ENCODE measurements at places on chromosomes 3 and 15. TPM values are rescaled to one million over a fixed set of nuclear protein-coding genes. Genes with fewer than 3 reads are reported as not detected.

SERPINI1 gene
- total RNA-seq: 1.4 TPM

SHC4 gene
- 4.1 TPM for total RNA-seq

LDHAL6B gene
- total RNA-seq: not detected

WDR93 gene
- not detected for total RNA-seq

ASB14 gene
- total RNA-seq: not detected

PPM1M gene
- 26.1 TPM for total RNA-seq

ALS2CL gene
- total RNA-seq: 1.9 TPM

GNAT1 gene
- total RNA-seq: not detected

SLC27A2 gene
- not detected for total RNA-seq

All from smooth muscle cell of the coronary artery (primary cell).